ENCODE measurements at places on chromosomes 12 and 14. TPM values are rescaled to one million over a fixed set of nuclear protein-coding genes. Genes with fewer than 3 reads are reported as not detected.

GRCh38 chr14:93959239-93960107, 16.9 kb downstream of the ASB2 start:
- peak; percentile 80 for DNase-seq
- H3K36me3 ChIP-seq: no peaks in the 10 kb centered on the region
- H3K4me3 ChIP-seq: peak overlapping the region; percentile 85
- peak overlapping the region; percentile 96 for H3K27ac ChIP-seq
- H3K27me3 ChIP-seq: no peaks in the 10 kb centered on the region

- H3K27me3 ChIP-seq: no peaks in the 10 kb centered on the region
- peaks cover 12% of the 10 kb centered on the region for H3K36me3 ChIP-seq
These were observed 81.4 kb upstream of the FERMT2 start for GRCh38 chr14:53032161-53032803.

- no peaks in the 10 kb centered on the region for H3K36me3 ChIP-seq
- no peak for DNase-seq
- no peak overlapping the region for H3K4me3 ChIP-seq
- no peak overlapping the region for H3K27ac ChIP-seq
- no peaks in the 10 kb centered on the region for H3K4me1 ChIP-seq
- no peaks in the 10 kb centered on the region for H3K27me3 ChIP-seq
These were observed 174.2 kb downstream of the PPM1H start for GRCh38 chr12:62760779-62761178.

GRCh38 chr12:44694017-44694416, 182.1 kb downstream of the NELL2 start:
- no peak overlapping the region for H3K27ac ChIP-seq
- H3K27me3 ChIP-seq: no peaks in the 10 kb centered on the region
- DNase-seq: no peak
- H3K36me3 ChIP-seq: no peaks in the 10 kb centered on the region
- H3K4me1 ChIP-seq: no peaks in the 10 kb centered on the region

- H3K36me3 ChIP-seq: peaks cover 5% of the 10 kb centered on the region
- H3K27me3 ChIP-seq: peaks cover 18% of the 10 kb centered on the region
- no peak overlapping the region for H3K27ac ChIP-seq
- H3K4me3 ChIP-seq: no peak overlapping the region
- DNase-seq: no peak
These were observed 3.8 kb downstream of the ACSS3 start for GRCh38 chr12:81081726-81082125.

DNA sequence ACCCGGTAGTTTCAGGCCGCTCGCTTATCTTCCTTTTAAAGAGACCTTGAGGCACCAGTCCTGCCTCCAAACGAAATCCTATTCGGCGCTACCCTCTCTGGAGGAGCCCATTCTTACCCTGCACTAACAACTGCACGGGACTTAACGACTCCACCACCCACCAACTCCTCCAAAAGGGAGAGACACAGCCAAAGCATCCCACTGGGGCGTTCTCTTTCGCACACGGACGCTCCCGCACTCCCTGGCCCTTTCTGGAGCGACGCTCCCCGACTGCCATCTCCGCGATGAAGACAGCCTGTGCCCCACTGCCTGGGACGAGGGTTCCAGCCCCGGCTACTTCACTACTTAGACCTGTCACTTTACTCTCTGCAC, 650 bp downstream of the GALC start:
- H3K27ac ChIP-seq: peak overlapping the region; percentile 99
- no peaks in the 10 kb centered on the region for H3K36me3 ChIP-seq
- peaks cover 20% of the 10 kb centered on the region for H3K4me1 ChIP-seq
- no peaks in the 10 kb centered on the region for H3K27me3 ChIP-seq
- DNase-seq: no peak

- H3K4me3 ChIP-seq: no peak overlapping the region
- DNase-seq: no peak
- no peaks in the 10 kb centered on the region for H3K36me3 ChIP-seq
- H3K27me3 ChIP-seq: peaks cover 38% of the 10 kb centered on the region
- no peak overlapping the region for H3K27ac ChIP-seq
These were observed 10.0 kb downstream of the AHNAK2 start for GRCh38 chr14:104968153-104968527.

- H3K4me1 ChIP-seq: no peaks in the 10 kb centered on the region
- no peak overlapping the region for H3K4me3 ChIP-seq
- no peak overlapping the region for H3K27ac ChIP-seq
- H3K36me3 ChIP-seq: no peaks in the 10 kb centered on the region
- DNase-seq: no peak
These were observed 93.6 kb upstream of the TMTC2 start for GRCh38 chr12:82593143-82593542.

DNA sequence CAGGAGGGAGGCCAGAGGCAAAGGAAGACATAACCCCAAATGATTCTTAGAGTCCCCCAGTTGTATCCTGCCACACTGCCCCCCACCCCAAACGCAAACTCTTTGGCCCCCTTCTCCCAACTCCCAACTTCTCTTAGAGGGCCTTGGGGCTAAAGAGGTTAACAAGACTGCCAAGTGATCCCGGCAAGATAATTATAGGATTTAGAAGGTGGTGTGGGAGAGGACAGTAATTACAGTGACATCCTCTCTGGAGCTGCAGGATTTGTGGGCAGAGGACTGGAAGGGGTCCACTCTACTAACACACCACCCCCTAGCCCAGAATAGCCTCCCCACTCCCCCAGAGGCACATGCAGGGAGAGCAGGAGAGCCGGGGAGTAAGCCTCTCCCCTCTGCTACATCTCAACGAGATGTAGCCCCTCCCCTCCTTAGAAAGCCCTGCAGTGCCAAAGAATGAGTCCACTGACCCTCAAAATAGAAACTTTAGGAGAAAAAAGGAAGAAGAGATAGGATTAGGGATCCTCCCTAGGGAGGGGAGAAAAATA, 5.3 kb upstream of the GDF11 start:
- peak overlapping the region; percentile 97 for H3K4me3 ChIP-seq
- H3K4me1 ChIP-seq: peaks cover 19% of the 10 kb centered on the region
- H3K27me3 ChIP-seq: no peaks in the 10 kb centered on the region
- H3K27ac ChIP-seq: no peak overlapping the region

DNA sequence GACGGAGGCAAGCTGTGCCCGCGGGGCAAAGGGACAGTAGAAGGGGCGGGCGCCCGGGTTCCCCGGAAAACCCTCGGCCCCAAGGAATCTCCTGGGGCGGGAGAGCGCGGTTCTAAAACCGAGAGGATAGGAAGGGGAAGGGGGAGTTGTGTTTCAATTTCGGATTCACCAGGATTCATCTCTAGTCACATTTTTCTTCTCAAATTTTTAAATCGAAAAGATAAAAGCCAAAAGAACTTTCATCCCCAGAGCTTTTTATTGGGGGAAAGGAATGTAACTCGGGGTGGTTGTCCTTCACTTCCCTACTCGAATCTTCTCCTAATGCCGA, 1.4 kb downstream of the BMP4 start:
- H3K4me1 ChIP-seq: peaks cover 42% of the 10 kb centered on the region
- H3K27ac ChIP-seq: no peak overlapping the region
- H3K4me3 ChIP-seq: peak overlapping the region; percentile 81
- no peak for DNase-seq
- H3K27me3 ChIP-seq: peaks cover 91% of the 10 kb centered on the region

- peaks cover 16% of the 10 kb centered on the region for H3K4me1 ChIP-seq
- no peak overlapping the region for H3K4me3 ChIP-seq
- no peaks in the 10 kb centered on the region for H3K27me3 ChIP-seq
These were observed 32.1 kb downstream of the CRACR2A start for GRCh38 chr12:3720772-3721171.

MGAT4C gene
- not detected for polyA plus RNA-seq

KRT74 gene
- not detected for polyA plus RNA-seq

SLC38A1 gene
- polyA plus RNA-seq: 282 TPM

MYH6 gene
- polyA plus RNA-seq: not detected

FOXG1 gene
- not detected for polyA plus RNA-seq

LMNTD1 gene
- polyA plus RNA-seq: not detected
